ENCODE measurements at places on chromosomes 1 and 21.

DNA sequence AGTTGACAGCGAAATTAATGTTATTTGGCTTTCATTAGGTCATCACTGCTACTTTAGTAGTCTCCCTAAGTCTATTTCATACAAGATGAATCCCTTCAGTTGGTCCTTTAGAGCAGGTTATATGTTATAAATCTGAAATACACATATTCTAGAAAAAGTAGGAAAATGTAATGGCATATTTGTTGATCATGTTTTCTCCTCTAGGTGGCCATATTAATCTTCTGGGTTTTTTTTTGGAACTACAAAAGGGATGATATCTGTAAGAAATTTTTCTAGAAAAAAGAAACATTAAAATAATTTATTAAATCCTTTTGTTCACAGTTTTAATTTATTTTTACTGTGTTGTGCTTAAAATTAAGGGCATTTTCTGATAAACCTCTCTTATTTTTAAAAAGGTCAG is 87.9 kb downstream of the SYT14 start:
- DNase-seq: no peak

DNA sequence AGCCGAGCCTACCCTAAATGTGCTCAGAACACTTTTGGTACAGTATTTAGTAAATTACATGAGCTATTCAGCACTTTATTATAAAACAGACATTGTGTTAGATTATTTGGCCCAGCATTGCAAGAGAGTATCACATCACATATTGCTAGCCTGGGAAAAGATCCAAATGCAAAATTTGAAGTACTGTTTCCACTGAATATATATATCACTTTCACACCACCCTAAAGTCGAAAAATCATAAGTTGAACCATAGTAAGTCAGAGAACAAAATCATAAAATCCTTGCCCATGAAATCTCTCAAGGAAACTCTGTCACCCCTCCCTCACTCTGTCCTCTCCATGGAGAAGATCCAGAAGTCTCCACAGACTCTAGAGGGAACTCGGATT is 33.1 kb downstream of the RGS8 start:
- no peak for DNase-seq

DNA sequence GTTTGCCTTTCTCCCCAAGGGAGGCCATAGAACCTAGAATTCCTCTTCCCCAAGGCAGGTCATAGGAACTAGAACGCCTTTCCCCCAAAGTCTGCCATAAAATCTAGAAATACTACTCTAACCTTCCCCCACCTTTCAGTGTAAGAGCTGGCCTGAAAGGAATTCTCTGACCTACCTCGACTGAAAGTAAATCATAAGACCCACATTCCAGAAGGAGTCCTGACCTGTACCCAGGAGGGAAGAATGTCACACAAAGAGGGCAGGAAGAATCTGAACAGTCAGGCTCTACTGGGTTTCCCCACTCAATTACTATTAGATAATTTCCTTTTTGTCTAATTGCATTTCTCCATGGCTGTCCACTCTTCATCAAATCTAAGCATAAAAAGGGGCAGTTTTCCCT is 5.7 kb upstream of the ATG4C start:
- DNase-seq: no peak

- DNase-seq: no peak
Measured at GRCh38 chr1:60637651-60638050, 444.7 kb upstream of the NFIA start.

DNA sequence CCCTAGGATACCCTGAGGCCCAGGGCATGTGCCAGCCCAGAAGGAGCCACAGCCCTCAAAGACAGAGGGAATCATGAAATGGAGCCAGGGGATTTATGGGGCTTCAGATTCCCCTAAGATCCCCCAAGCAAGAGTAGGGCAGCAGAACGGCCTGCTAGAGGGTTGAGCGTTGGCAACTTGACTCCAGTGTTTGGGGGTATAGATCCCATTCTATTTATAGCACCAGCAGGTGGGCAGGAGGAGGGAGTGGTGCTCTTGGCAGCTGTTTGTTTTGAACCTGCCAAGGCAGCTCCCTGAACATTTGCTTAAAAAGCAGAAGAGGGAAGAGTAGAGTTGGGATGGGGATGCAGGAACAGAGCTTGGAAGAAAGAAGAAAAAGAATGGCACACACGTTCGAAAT is 33.7 kb downstream of the GLUL start:
- no peak for DNase-seq

- DNase-seq: no peak
Measured at GRCh38 chr1:235851939-235852338, 14.8 kb downstream of the LYST start.

DNA sequence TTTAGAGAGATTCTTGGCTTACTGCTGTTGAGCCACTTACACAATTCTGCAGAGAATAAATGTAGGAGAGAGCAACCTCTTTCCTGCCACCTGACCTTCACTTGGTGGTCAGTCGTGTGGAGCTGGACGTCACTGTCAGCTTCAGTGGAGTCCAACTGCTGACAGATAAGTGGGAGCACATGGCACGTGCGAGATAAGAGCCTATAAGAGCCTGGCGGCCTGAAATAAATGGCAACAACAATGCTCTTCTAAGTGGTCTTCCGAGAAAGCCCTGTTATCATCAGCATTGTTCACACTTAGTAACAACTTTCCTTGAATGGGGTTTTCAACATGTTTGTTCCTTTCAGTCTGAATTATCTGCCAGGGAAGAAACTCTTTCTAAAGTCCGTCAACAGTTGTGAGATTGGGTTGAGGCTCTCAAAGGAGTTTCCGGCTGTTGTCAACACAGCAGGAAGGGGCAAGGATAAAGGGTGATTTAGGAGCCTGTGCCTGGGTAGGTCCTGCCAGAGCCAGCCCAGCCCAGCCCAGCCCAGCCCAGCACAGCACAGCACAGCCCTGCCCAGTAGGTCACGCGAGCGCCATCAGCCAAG is 57.2 kb upstream of the RUNX1 start:
- no peak for DNase-seq

DNA sequence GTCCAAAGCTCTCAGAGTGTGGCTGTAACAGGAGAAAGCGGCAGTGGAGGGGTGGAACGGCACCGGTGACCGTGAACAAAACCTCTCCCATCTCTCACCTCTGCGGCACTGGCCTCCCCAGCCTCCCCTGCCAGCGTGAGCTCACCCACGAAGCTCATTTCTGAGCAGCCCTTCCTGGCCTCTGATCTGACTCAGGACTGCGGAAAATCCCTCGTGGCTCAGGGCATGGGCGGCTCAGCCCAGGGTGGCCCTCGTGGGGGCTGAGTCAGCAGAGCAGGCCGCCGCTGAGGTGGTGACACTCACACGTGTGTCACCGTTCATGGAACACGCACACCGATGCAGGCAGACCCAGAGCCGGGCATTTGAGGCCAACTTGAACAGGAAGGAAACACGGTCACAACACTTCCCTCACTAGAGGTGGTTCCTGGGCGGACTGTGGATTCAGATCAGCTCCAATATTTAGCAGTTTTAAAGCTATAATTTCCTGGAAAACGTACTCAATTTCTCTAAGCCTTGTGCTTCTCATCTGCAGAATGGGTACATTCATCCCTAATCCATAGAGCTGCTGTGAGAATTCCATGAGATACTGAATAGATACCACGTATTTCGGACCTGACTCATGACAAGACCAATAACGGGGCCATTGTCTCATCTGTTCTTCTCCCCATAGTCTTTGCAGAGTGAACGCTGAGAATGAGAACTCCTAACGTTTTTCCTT is 115.0 kb upstream of the TMPRSS2 start:
- no peak for DNase-seq

GRCh38 chr1:226654668-226655055 is 84.4 kb downstream of the ITPKB start:
- no peak for DNase-seq

- no peak for DNase-seq
Measured at GRCh38 chr1:174874331-174875053, 125.3 kb upstream of the CACYBP start.

- DNase-seq: no peak
Measured at GRCh38 chr1:216193839-216194443, 229.3 kb downstream of the USH2A start.

GRCh38 chr1:155016231-155016831 is 13.7 kb downstream of the ZBTB7B start:
- DNase-seq: no peak

GRCh38 chr1:27348861-27349783 is 7.3 kb downstream of the SYTL1 start:
- DNase-seq: no peak

- DNase-seq: no peak
Measured at GRCh38 chr1:87644579-87645190, 316.0 kb downstream of the LMO4 start.

DNA sequence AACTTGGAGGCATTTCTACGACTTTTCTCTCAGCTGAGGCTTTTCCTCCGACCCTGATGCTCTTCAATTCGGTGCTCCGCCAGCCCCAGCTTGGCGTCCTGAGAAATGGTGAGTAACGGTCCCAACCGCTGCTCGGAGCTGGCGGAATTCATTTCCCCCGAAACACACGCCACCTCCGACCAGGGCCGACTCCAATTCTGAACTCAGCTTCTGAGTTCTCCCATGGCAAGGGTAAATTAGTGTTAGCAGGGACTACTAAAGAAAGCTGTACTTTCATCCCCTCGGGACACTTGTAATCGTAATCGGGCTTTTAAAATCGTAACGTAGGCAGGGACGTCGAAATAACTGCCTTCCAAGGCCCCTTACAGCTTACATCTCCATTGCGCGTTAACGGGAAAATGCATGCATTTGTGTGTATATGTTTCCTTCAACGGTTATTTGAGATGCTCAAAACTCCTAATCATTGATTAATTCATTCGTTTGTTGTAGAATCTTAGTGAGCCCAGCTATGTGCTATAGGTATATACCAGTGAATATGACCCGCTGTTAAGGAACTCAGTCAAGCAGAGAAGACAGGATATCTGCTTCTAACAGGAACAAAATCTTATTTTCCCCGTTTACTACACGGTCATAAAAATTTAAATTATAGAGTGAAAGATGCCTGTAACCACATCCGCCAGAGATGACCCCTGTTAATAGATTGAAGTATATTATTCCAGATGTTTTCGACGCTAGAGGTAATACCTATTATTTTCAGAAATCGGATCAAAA is 472 bp downstream of the DTL start:
- DNase-seq: no peak

DNA sequence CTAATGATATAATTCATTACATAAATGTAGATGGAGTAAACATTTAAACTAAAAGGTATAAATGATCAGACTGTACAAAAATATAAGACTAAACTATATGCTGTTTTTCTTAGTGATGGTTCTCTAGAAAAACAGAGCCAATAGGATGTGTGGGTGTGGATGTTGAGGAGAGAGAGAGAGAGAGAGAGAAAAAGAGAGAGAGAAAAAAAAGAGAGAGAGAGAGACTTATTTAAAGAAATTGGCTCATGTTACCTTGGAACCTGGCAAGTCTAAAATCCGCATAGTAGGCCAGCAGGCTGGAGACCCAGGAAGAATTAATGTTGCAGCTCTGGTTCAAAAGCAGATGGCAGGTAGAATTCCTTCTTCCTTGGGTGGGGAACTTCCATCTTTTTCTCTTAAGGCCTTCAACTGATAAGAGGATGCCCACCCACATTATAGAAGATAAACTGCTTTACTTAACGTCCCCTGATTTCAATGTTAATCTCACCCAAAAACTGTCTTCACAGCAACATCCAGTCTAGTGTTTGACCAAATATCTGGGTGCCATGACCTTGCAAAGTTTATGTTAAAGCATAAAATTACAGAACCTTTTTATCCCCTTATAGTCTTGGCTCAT is 74.3 kb upstream of the KCNJ15 start:
- no peak for DNase-seq

- no peak for DNase-seq
Measured at GRCh38 chr1:29599071-29599470, 362.7 kb downstream of the PTPRU start.

DNA sequence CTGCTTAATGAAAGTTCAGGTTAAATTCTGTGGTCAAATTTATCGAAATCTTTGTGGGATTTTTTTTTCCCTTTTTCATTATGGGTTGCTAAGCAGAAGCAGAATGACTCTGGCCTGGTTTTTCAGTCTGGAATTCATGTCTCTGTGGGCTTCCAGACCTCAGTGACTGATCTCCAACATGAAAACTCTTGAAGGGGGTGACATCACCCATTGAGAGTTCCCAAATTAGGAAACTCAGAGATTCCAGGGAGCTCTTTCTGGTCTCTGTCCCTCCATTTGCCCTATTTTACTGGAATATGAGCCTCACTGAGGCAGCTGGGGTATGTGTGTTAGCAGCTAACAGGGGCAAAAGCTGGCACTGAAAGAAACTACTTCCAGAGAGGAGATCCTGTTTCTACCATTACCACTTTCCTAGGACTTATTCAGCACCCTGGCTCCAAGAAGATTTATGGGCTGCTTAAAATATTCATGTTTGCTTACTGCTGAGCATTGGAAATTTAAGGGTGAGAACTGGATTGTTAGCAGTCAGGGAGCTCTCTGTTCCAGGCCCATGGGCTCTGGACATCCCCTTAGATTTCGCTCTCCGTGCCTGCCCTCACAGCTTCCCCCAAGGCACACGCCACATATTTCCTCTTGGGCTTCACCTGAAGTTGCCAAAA is 203.4 kb upstream of the SPAG17 start:
- DNase-seq: no peak

DNA sequence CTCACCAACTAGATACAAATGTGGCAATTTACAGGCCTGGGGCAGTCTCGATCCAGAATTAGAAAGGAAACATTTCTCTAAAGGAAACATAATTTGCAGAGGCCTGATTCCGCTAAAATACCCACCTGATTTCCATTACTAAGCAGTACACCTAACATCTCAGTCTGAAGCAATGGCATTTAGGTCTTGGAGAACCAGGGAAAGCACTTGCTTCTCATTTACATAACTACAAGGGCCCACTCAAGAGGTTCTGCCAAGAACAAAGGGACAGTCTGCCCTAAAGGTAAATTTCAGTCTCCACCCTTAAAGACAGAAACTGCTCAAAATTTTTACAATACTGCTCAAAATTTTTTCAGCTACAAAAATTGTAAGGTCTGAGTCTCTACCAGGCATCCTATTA is 123.7 kb upstream of the GJB5 start:
- DNase-seq: no peak

DNA sequence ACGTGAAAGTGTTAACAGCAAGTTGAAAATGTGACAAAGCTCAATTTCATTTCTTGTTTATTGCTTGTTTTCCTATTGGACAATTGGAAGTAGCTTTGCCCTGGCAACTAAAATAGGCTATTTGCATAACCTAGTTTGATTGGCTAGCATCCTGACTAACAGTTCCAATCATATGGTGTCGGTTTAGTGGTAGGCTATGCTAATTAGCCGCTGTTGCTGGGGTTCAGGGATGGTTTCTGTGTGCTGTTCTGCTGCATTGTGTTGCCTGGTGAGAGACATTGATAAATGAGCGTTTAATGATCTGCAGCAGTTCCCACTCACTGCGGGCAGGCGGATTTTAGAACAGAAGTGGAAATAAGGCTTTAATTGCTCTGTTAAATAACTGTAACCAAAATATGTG is 68.5 kb downstream of the DYRK1A start:
- no peak for DNase-seq

GRCh38 chr1:234520908-234521817 is 42.2 kb upstream of the TARBP1 start:
- no peak for DNase-seq

DNA sequence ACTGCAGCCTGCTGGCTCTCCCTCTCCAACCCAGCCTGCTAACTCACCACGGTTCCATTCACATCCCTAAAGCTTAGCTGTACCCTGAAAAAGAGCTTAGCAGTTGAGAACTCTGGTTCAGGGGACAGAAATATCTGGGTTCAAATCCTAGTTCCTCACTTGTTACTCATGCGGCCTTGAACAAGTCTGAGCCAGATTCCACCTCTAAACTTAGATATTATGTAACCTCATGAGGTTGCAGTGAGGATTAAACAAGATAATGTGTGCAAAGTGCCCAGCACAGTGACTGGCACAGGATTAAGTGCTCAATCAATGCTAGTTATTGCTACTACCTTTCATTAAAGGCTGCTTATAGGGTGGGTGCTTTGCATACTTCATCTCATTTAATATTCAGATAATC is 41.3 kb upstream of the DHCR24 start:
- no peak for DNase-seq
